ENCODE measurements at places on chromosomes 13 and 19. TPM values are rescaled to one million over a fixed set of nuclear protein-coding genes. Genes with fewer than 3 reads are reported as not detected.

GRCh38 chr19:13783565-13784500 lies 9.6 kb downstream of the C19orf53 start:
- no peak for DNase-seq

GRCh38 chr13:74730556-74731331 lies 596.5 kb upstream of the KLF12 start:
- no peak for DNase-seq

The ZNF256 gene
- polyA plus RNA-seq = 2.6 TPM

The KLK5 gene
- polyA plus RNA-seq = 0.68 TPM

DNA sequence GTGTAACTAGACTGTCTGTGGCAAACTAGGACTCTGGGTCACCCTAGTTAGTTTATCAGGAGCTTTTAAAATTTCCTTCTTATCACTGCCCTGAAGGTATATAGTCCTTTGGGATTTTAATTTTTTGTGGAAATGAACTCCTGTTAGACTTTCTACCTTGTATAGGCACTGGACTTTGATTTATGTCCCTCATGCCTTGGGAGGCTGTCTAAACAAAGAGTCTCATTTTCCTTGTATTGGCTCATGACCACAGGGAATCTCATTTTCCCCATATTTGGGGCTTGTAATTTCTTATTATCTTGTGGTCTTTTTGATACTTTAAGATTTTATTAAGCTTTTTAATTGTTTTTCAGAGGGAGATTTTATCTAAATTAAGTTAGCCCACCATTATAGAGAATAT lies 21.4 kb downstream of the KCTD4 start:
- no peak for DNase-seq

DNA sequence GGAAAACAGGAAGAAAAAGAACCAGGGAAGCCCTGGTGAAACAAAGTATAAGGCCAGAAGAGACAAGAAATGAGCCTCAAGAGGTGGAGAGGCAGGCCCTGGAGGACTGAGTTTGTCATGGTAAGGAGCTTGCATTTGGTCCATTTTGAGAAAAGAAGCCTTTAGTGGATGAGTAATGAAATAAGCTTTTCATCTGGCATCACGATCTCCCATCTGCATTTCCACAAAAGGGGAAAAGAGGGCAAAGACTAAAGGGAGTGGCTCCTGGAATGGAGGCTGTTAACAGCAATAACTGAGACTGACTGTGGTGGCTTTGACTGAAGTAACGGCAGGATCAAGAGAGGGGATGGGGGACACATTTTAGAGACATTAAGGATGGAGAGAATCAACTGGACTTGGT lies 148.8 kb upstream of the NBEA start:
- DNase-seq = no peak

DNA sequence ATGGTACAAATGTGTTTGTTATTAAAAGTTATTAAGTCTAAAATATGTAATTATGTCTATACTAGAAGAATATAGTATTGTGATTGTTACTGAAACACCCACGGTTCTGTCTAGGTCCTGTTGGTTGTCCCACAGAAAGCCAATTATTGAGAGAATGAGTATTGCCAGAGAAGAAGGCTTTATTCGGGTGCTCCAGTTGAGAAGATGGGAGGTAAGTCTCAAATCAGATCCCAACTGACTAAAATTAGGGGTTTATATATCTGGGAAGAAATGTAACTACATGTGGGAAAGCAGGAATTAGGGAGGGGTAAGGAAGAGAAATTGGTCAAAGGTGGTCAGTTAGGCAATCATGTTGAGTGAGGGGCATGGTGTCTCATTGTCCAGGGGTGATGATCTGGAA lies 798.4 kb downstream of the PCDH17 start:
- no peak for DNase-seq

GRCh38 chr13:77620138-77620537 lies 77.3 kb upstream of the SLAIN1 start:
- peak; percentile 46 for DNase-seq

GRCh38 chr13:77207943-77208342 lies 119.0 kb downstream of the MYCBP2 start:
- no peak for DNase-seq

All from brain (organoid and tissue), 16 donors.